Suppressor macrophage treated with lipopolysaccharide for 1 hour (primary cell): ENCODE measurements at places on chromosomes 7 and 10.

- no peak for DNase-seq
Observed at GRCh38 chr7:77822269-77822668, 23.7 kb downstream of the PHTF2 start.

DNA sequence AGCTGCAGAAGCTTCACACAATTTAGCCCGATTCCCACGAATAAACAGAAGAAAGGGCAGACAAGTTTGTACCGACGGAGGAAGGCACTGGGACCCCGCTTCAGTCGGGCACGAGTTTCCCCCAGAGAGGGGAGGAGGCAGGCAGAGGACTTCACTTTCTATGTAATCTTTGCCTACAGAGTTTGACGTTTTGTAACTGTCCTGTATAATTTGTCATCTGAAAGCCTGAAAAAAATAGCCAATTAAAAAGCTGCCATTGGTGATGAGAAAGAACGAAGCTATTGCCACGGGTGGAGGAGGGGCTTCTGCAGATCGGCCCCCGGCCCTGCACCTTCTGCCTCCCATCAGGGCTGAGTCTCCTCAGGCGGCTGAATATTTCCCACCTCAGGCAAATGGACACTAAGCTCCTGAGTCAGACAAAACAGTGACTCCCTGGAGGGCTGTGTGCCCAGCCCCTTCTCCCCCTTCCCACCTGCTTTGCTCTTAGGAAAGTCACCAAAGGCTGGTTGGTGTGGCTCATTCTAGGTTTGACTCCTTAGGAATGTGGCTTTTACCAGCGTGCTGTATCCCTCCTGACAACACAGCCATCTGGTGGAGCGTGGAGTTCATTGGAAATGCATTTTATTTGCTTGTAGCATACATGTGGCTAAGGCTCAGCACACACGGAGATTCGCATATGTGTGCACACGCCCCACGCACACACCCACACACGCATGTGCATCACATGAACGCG, 117.4 kb downstream of the VIPR2 start:
- no peak for DNase-seq

- no peak for DNase-seq
Observed at GRCh38 chr10:110307805-110308204, 3.1 kb upstream of the SMNDC1 start.

- peak; percentile 55 for DNase-seq
Observed at GRCh38 chr7:41880107-41880506, 177.2 kb upstream of the INHBA start.

DNA sequence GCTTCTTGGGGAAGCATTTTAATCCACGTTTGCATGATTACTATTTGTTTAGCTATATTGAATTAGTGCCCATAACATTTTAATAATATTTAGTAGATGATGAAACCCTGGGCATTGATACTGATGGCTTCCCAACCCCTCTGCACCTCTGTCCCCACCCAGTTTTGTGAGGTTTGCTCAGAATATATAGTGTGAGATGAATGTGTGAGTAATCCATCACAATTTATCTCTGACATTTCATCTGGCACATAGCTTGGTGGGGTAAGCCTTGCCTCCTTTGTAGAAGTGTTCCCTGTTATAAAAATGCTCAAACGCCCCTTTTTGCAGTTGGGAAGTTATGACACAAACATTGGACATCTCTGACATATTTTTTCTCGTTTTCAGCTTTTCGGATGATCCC, 104.2 kb downstream of the WNT2 start:
- DNase-seq: no peak

DNA sequence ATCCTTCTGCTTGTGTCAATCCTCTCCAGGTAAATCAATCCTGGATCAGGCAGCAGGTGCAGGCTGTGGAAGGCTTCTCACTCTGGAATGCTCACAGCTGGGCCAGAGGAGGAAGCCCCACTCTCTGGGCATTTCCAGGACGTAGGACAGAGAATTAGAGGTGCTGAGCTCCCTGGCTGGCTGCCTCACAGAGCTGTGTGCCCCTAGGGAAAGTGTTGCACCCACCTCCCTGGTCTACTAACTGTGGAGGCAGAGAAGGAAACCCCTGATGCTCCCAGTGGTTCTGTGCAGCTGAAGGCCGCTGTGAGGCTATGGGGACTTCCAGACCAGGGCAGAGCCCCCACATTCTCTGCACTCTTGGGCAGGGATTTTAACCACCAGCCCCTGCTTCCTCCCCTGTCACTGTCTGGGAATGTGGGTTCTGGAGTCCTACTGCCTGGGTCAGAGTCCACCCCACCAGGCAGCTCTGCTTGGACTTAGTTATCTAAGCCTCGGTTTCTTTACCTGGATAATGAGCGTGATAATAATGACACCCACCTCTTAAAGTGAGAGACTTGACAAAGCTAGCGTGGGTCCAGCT, 73.5 kb upstream of the EEPD1 start:
- no peak for DNase-seq

DNA sequence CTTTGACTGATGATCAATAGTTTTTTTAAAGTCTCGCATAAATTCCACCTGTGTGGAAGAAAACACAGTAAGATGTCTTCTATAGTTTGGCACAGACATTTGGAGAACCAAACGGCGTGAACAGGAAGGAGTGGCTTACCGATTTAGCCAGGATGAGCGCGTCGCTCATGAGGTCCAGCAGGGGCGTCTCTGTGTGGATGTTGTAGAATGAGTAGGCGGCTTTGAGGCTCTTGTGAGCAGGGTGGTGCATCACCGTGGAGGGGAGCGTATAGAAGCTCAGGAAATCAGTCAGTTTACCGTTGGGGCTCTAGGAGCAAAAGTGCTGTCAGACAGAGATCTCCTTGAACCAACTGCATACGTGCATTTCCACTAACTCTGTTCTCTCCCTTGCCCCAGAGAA, 15.5 kb downstream of the RPP38 start:
- no peak for DNase-seq

GRCh38 chr10:14382022-14382421, 51.3 kb upstream of the FRMD4A start:
- DNase-seq: peak; percentile 43

DNA sequence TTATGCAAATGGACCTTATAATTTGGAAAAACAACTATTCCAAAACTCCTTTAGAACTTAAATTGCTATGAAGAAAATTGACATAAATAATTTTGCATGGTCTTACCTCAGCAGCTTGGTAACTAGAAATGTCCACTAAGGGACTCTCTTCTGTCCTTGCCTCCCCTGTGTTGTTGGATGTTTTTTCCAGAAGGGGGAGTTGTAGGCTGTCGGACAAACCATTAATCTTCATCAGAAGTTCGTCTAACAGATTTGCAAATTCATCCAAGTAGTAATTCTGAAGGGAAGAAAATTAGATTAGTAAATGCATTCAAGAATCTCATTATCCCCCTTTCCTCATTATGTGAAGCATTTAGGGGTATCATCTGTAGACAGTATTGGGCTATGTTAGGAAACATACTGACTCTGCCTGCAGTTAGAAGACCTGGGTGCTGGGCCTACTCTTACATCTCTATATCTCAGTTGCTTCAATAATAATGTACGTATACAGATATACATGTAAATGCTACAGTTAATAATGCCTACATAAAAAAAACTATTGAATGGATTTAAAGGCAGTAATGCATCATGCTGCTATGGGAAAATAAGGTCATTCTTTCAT, 155.6 kb downstream of the PKD1L1 start:
- DNase-seq: peak; percentile 72

DNA sequence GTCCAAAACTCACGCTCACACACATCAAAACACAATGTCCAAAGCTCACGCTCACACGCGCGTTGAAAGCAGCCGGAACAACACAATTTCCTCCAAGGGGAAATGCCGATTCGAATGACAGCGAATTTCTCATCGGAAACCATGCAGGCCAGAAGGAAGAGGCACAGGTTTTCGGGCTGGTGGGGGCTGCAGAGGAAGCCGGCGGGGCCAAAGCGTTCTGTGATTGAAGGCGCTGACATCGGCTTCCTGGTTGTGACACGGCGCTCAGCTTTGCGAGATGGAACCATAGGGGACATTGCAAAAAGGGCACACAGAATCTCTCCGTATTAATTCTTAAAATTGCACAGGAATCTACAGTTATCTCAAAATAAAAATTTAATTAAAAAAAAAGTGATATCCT, 61.3 kb downstream of the FOXL3 start:
- no peak for DNase-seq

GRCh38 chr10:124217906-124218804, 124.8 kb upstream of the CHST15 start:
- DNase-seq: no peak

DNA sequence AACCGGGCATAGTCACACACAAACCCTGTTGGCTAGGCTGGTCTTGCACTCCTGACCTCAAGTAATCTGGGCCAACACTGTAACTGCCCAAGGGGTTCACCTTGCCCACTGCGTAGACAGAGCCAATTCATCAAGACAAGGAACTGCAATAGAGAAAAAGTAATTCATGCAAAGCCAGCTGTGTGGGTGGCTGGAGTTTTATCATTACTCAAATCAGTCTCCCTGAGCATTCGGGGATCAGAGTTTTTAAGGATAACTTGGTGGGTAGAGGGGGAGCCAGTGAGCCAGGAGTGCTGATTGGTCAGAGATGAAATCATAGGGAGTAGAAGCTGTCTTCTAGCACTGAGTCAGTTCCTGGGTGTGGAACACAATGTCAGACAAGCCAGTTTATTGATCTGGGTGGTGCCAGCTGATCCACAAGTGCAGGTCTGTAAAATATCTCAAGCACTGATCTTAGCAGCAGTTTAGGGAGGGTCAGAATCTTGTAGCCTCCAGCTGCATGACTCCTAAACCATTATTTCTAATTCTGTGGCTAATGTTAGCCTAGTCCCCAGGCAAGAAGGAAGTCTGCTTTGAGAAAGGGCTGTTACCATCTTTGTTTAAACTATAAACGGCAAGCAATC, 15.6 kb upstream of the FXYD4 start:
- DNase-seq: peak; percentile 52

- DNase-seq: no peak
Observed at GRCh38 chr10:88980247-88980646, 10.4 kb upstream of the FAS start.

DNA sequence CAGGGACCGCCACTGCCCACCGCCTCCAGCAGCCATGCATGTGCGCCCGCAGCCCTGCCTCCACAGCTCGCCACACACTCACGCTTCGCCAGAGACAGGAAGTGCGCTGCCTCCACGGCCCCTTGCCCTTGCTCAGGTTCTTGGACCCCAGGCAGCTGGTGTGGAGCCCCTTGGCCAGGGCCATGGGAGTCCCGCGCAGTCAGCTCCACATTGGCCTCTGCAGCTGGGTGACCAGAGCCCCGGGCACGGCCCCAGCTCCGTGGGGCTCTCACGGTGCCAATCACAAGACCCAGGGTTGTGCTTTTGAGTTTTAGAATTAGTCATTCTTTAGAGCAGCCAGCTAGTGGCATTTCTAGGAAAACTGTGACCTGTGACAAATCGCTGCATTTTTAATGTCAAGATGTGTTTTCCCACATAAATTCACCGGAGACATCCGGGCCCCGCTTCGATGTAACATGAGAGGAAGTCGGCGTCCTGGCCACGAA, 4.3 kb upstream of the UTF1 start:
- no peak for DNase-seq

DNA sequence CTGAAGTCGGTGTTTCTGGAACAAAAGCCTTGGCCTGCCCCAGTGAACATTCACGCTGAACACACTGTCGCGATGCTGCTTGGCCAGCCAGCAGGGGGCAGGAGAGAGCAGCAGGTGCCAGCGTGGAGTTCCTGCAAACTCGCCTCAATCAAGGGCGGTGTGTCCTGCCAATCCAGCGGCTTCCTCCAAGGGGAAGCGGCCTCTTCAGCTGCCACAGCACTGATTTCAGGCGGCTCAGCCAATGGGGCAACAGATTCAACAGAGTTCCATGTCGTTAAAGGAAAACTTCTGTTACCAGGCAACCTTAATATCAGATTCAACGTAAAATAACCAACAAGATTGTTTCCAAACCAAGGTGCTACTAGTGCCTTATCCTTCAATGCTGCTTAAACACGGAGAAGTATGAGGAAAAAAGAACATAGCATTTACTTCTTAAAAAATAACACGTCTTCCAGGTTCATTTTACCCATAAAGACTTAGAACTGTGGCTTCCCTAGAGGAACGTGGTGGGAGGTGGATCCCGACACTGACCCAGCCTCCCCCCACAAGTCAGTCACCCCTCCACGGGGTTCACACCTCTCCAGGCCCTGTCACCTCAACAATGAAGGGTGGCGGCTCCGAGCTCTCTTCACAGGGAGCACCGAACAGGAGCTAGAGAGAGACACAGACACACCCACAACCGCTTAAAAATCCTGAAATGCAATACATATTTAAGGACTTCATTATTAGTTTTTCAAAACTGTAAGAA, 178.2 kb downstream of the DIP2C start:
- peak; percentile 90 for DNase-seq

DNA sequence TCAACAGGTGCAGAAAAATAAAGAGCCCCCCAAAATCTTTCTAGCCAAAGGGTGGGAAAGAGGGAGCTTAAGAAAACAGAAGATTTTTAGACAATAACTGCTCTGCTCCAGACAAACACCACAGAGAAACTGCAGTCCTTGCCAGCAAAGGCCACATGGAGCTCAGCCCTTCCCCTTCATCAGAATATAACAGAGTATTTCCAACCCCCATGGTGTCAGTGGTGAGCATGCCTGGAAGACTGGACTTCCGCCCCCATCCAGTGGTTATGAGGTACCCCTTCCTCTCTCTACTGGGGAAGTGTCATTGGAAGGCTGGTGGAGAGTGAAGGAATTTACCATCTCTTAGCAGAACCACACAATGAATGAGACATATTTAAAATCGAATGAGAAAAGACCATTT, 1007.3 kb upstream of the CELF2 start:
- DNase-seq: no peak

DNA sequence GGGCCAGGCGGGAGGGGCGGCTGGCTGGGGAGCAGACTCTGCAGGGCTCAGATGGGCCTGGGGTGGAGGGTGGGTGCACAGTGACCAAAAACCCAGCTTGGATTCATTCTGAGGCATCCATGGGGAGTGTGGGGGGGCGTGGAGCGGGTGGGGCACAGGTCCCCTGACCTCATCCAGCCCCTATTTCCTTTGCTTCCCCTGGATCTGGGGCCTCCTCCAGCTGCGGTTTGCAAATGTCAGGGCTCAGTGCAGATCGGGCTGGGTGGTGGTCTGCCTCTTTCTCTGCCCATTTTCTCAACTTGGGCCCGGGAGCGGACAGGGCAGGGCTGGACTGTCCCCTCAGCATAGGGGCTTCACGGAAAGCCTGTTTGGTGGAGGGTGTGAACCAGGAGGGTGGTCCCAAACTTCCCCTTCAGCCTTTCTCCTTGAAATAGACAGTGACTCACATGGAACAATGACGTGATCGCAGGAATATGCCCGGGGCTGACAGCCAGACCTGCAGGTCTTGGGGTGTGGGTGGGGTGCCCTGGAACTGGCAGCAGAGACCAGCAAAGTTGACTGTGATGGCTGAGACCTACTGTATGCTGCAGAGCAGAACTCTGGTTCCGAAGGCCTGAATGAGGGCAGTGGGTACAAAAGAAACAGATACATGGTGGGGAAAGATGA, 72.9 kb upstream of the PODXL start:
- no peak for DNase-seq

- no peak for DNase-seq
Observed at GRCh38 chr7:73644688-73645286, 20.5 kb upstream of the MLXIPL start.

DNA sequence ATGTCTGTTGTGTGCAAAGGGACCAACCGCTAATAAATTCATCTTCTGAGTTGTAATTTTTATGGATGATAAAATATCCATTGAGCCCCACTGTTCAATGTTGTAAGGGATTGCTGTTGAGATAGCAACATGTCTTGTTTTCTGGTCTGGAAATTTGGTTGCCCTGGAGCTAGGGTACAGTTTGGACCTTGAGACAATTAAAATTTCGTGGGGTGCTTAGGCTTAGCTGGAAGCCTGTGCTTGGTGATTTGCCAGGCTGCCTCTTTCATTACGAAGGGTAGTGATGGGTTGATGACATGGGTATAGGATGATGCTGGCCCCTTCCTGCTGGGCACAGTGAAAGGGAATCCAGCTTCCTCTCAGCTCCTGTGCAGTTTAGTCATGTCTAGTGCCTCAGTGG, 43.6 kb downstream of the PLCE1 start:
- no peak for DNase-seq
